ENCODE measurements at places on chromosomes 12 and 14.

DNA sequence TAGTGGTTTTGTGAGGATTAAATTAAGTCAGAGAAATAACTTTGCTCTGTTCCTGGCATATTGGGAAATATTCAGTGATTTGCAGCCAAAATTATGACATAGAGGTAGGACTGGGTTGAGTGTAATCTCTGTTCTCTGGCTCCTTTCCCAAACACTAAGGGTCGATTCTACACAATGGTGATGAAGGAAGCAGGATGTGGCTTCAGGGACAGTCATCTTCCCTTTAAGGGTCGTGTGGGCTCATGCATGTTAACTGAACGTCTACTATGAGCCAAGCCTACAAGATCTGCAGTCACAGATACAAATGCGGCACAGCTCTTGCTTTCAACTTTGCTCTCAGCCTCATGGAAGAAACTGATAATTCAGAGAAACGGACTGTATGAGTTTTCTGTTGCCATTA, 381.6 kb downstream of the VRK1 start:
- DNase-seq = no peak

DNA sequence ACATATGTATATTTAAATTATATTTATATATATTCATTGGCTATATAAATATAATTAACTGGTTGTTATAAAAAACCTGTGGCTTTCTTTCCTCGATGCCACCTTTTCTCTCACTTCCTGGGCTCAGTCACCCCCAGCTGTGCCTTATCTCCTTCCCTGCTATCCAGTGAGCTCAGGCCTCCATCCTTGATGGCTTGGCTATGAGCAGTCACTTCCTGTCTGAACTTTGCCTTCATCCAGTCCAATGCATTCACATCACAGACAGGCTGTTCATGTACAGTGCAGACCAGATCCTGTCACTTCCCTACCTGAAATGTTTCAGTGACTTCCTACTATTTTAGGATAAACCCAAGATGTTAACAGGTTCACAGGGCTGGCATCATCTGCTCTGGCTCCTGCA, 115.3 kb upstream of the PRB2 start:
- no peak for DNase-seq

DNA sequence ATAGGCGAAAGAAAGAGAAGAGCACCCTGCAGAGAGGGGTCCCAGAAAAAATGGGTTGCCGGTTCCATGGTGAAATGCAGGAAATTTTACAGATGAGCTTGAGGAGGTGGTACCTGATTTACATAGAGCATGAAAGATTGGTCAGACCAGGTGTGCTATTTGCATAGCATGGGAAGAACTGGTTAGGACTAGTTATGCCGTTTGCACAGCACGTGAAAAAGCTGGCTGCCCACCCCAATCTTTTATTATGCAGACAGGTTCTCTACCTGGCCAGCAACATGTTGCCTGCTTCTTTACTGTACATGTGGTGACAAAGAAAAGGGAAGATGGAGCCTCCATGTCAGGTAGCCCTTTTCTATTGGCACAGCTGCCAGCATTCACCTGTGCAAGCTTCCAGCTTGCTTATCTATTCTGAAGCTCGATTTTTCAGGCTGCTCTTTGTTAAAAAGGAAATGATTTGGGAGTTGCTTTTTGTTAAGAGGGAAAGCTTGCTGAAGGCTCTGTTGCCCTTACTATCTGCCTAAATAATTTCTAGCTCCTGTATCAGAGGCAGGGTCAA, 62.9 kb upstream of the ELK3 start:
- DNase-seq = no peak

GRCh38 chr14:80146941-80147340, 64.4 kb downstream of the DIO2 start:
- DNase-seq = no peak

GRCh38 chr12:1993871-1994371, 10.3 kb downstream of the DCP1B start:
- DNase-seq = no peak

- DNase-seq = no peak
These were observed 119.9 kb downstream of the PHETA1 start for GRCh38 chr12:111249018-111249370.

GRCh38 chr12:125214289-125214688, 149.1 kb downstream of the AACS start:
- DNase-seq = no peak

DNA sequence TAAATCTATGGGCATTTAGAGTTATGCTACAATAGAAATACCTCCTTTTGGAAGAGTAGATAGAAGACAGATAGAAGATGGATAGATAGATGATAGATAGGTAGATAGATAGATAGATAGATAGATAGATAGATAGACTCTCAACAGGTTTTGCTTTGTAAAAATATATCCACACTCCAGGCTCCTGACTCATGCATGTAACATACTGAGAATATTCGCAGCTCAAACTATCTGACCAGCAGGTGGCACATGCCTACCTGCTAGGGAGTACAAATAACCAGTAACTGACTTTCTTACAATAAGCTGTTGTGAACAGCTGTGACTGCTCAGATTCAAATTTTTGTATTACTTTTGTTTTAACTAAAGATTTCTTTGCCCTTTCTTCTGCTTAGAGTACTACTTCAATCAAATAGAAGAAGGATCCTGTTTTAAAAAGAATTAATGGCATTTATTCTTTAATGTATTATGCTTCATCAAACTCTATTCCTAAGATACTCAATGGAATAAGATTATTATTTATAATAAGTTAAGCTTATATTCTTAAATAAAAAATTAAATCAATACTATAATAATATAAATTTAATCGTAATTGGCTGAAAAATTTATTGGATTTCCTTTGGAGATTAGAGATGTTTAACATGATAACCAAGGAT, 15.8 kb upstream of the CPNE8 start:
- peak; percentile 26 for DNase-seq

DNA sequence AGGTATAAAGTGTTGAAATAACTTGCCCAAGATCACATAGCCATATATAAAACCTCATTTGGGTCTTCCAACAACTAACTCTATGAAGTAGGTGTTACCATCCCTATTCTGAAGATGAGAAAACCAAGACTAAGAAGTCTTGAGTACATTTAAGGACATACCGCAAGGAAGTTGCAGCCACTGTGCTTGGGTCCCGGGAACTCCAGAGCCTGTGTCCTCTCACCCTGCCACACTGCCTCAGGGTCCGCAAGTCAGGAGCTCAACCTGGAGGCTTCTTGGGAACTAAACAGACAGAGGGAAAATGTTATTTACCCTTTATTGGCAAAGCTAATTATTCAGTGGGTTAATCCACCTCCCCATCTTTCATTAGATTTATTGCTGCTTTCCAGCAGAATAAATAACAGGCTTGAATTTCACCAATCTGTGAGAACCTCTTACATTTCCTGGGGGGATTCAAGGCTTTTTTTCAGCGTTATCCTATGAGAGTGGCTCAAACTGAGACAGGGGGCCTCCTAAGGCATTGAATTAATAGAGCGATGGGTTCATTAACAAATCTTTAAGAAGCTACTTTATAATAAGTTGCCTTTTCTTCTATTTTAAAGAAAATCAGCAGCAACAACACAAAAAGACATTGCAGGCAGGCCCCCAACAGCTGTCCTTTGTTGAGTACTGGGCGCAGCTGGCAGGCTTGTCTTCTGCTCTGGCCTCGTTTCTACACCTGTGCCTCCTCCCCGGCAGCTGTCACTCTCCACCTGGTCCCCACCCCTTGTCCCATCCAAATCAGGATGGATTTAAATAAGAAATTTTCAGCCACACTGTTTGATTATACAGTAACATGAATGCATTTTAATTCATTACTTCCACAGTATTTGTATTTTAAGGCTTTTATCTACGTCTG, 25.3 kb downstream of the PHLDA1 start:
- DNase-seq = no peak

- DNase-seq = no peak
These were observed 71.9 kb downstream of the DYRK2 start for GRCh38 chr12:67720351-67720856.

GRCh38 chr14:98903371-98903770, 368.6 kb downstream of the BCL11B start:
- DNase-seq = peak; percentile 48

DNA sequence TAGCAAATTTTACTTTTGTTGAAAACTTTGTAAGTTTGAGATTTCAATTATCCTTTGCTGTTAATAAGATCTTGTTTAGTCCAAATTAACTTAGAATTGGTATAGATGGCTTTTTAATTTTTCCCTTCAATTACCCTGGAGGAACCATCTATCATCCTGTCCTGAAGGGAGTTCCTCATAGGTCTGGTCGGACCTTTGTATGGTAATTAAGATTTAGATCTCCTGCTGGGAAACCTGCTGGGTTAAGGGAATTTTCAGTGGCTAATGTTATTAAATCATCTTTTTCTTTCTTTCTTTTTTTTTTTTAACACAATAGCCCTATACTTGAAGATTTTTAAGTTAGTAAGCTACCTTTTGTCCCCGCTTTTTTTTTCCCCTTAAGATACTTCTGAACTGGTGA, 63.0 kb upstream of the PRMT8 start:
- no peak for DNase-seq

- no peak for DNase-seq
These were observed 149.0 kb downstream of the TGFB3 start for GRCh38 chr14:75832621-75833297.

DNA sequence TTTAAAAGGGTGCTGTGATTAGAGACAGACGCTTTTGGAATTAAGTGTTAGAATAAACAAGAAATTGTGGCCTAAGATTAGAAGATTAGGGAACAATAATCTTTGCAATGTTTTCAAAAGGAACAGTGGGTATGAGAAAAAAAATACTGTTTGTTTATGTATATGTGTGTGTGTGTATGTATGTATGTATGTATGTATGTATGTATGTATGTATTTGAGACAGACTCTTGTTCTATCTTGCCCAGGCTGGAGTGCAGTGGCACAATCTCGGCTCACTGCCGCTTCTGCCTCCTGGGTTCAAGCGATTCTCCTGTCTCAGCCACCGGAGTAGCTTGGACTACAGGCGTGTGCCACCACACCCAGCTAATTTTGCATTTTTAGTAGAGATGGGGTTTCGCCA, 81.6 kb downstream of the TRAFD1 start:
- DNase-seq = no peak

- peak; percentile 89 for DNase-seq
These were observed 23.5 kb downstream of the DCAF5 start for GRCh38 chr14:69129264-69129880.

GRCh38 chr12:80211671-80212070, 112.3 kb downstream of the OTOGL start:
- DNase-seq = no peak

- DNase-seq = no peak
These were observed 19.8 kb upstream of the DHRS7 start for GRCh38 chr14:60184905-60185555.

DNA sequence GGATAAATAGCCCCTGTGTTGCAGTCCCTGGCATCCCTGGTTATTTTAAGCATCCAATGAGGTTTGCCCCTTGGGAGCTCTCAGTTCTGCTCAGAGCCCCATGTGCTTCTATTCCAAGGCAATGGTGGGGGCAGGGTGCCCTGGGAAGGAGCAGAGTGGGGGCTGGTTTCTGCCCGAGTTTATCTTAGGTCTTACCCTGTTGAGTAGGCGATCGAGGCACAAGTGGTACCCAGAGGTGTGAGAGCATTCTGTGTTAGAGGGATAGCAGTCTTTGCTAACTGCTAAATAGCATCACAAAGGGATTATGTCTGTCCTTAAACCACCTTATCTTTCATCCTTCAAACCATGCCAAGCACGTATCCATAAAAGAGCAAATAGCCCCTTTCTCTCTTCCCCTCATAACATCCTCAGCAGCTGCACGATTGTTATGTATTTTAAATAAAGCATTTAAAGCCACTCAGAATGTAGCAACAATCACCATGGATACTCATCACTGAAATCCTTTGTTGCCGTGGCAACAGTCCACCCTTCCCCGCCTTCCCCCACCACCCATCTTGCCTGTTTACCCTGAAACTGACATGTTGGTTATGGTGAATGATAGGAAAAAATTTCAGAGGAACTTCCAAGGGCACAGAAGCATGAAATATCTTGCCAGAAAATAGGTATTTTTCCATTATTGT, 139.3 kb downstream of the PTPN11 start:
- DNase-seq = no peak

- DNase-seq = peak; percentile 21
These were observed 153.9 kb upstream of the RMST start for GRCh38 chr12:97308576-97309198.

Data from lower leg skin (tissue), 4 donors.